ENCODE measurements at places on chromosomes 3 and 15. TPM values are rescaled to one million over a fixed set of nuclear protein-coding genes. Genes with fewer than 3 reads are reported as not detected.
A peak's percentile ranks its signal among the peaks of the same experiment; 100 is the strongest.

Gene PLA2G4E
- polyA plus RNA-seq = not detected

GRCh38 chr3:184788751-184789150, 23.2 kb upstream of the VPS8 start:
- DNase-seq = no peak

- DNase-seq = no peak
Measured at GRCh38 chr3:35088943-35089342, 550.4 kb upstream of the ARPP21 start.

- DNase-seq = peak; percentile 82
Measured at GRCh38 chr15:64651601-64652191, 123.7 kb downstream of the RBPMS2 start.

GRCh38 chr3:113035387-113035982, 44.7 kb downstream of the GTPBP8 start:
- no peak for DNase-seq
